ENCODE measurements at places on chromosomes 7 and 10. TPM values are rescaled to one million over a fixed set of nuclear protein-coding genes. Genes with fewer than 3 reads are reported as not detected.

Gene PAPOLB
- under 0.01 TPM for total RNA-seq

GRCh38 chr10:42977032-42977416, 99.8 kb upstream of the RET start:
- DNase-seq = no peak

DNA sequence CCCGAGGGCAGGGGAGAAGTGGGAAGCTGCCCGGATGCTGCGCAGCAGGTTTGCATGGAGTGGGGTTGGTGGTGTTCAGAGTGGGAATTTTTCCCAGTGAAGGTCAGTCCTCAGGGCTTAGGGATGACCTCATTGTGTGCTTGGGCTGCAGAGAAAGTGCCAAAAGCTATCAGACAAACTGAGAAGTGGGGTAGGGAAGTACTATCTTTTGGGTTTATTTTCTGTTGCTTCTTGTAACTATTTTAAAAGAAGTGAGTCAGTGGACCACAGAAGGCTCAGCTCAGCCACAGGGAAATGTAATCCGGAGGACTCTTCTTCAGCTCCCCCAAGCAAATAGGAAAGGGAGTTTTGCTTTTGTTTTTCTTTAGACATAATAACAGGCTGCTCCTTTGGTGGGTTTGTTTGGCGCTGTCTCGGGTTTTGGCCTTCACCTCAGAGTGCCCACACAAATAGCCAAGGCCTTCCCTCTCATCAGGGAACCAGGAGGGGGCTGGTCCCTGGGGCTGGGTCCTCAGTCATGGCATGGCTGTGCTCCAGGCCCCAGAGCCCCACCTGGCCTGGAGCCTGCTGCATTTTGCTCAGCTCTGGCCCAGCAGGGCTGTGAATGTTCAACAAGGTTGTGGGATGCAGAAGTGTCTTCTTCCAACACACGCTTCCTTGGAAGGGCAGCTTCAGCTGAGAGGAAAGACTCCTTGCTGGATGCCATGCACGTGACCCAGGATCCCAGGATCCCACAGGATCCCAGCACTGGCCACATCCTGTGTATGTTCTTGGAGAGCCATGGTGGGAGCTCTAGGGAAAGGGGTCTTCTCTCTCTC, 5.4 kb upstream of the FAM170B start:
- peak; percentile 90 for DNase-seq

DNA sequence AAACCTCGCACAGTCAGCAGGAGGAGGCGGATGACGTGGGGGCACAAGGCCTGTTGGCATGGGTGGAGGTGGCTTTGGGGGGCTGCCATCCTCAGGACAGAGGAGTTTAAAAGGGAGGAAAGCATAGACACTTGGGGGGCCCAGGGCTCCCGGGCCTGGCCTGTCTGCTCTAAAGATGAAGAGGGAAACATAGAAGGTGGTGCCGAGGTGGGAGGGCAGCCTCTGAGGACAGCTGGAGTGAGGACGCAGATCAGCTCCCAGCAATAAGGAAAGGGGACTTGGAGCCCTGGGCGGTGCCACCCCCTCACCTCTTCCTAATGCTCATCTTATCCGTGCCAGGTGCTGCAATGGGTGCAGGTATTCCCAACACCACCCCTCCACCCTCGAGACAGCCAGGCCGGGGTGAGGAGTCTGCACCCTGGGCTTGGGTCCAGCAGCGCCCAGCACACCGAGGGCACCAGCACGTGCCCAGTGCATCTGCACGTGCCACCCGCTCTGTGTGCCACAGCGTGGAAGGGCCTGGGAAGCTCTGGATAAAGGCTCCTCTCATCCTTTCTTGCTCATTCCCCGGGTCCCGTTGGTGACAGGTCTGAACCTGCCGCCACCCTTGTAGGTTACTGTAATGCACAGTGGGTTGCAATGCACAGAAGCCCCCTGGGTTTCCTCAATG, 566.0 kb upstream of the FOXK1 start:
- DNase-seq = no peak

All from IMR-90 (cell line).